ENCODE measurements at places on chromosomes 1 and 21.
A peak's percentile ranks its signal among the peaks of the same experiment; 100 is the strongest.

- no peak for DNase-seq
Measured at GRCh38 chr1:39954324-39954869, 548 bp upstream of the MFSD2A start.

GRCh38 chr1:14915356-14916054 is 238.0 kb upstream of the TMEM51 start:
- DNase-seq = no peak

DNA sequence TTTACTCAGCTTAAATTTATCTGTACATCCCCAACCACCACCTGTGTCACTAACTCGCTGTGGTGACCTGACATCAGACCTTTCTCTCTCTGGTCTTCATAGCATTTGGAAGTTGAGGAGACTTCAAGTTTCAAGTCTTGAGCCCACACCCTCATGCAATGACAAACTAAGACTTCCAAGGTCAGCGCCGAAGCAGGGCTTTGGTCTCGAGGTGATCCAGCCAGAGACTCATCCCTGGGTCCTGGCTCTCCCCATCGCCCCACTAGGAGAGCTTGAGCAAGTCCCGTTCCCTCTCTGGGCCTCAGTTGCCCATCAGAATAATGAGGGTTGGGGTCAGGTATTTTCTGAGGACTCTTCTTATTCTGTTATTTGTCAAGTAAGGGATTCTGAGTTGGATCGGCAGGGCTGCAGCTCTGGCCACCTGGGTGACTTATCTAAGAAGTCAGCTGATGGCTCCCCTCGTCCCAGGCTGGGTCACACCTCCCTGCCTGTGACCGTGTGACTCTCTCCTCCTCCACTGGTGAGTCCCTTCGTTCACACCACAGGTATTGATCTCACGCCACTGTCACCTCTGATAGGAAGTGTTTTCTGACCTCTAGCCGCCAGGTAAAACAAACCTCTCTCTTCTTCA is 143.7 kb upstream of the RUNX3 start:
- DNase-seq = no peak

GRCh38 chr1:26827663-26828062 is 1.2 kb downstream of the ZDHHC18 start:
- DNase-seq = no peak

- DNase-seq = peak; percentile 7
Measured at GRCh38 chr1:176880955-176881595, 283.4 kb downstream of the ASTN1 start.

GRCh38 chr1:6448749-6449631 is 17.0 kb downstream of the TNFRSF25 start:
- DNase-seq = no peak

DNA sequence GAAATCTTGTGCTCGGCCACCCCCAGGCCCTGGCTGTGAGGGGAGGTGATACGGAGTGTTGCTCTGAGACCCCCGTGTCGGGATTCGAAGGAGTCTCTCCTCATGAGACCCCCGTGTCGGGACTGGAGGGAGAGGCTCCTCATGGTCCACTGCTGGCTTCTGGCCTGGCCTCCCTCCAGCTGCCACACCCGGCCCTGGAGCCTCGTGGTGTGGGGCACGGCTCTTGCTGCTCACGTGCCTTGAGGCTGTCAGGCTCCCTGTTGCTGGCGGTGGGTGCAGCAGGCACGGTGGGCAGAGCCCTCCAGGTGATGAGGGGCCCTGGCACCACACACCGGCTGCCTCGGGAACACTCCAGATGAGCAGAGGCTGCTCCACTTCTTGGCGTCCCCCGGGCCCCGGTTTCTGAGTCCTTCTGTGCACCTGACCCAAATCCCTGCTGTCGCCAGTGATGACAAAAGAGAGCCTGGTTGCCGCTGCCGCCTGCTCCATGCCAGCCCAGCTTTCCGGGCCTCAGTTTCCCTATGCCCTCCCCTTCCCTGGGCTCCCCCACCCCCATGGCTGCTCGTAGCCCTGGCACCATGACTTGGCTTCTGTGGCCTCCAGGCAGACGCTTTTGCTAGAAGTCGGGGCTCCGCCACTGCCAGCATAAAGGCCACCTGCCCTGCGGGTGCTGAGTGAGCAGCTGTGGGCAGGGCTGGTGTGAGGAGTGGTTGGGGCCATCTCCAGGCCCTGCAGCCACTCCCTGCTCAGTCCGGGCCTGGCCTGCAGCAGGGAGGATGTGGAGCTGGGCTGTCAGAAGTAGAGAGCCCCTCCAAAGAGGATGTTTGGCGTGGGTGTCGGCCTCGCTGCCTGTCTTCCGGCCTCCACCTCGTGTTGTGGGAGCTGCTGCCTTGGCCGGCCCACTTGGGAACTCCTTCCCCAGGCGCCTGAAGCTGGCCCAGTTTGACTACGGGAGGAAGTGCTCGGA is 11.8 kb downstream of the TMEM240 start:
- DNase-seq = no peak

- DNase-seq = no peak
Measured at GRCh38 chr21:44301961-44302406, 2.1 kb downstream of the PFKL start.

DNA sequence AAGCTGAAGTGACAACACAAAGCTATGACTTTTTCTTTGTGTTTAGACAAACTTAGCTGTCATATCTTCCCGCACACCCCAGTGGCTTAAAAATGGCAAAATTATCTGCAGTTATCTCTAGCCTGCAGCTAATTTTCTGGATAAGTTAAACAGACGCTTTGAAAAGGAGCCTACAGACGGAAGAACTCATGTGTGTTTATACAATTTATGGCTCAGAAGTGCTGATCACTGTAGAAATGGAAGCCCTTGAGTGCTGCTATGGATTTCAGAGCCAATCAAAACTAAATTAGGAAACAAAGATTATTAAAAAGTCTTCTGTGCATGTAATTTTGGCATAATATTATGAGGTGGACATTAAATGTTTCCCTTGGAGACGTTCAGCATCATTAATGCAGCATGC is 11.6 kb downstream of the NTNG1 start:
- DNase-seq = no peak

DNA sequence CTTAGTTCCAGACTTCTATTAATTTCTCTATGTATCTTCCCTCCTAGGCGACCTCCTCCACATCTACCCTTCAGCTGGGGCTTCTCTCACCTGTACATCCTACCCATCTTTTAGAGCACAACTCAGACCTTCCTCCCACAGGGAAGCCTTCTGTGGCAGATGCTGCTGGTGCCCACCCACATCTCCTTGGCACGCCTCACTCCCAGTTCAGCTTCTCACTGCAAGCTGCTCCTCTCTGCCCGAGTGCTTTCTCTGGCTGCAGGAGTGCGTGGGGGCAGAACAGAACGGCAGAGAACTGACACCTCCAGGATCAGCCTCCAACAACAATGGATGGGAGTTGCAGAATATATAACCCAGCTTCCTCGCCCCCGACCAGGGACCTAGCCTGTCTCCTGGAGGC is 36.5 kb downstream of the ZBTB18 start:
- no peak for DNase-seq

- no peak for DNase-seq
Measured at GRCh38 chr1:202593845-202594244, 116.4 kb downstream of the SYT2 start.
